ENCODE measurements at places on chromosomes 4 and X.

GRCh38 chrX:63784902-63785707, at the start of gene ARHGEF9:
ARHGEF9 (minus strand) TSS chrX:63785214; CDS start chrX:63785145, 69 bp downstream.
- DNase-seq: no peak

- DNase-seq: no peak
These were observed 60.2 kb upstream of the GPC4 start for GRCh38 chrX:133475521-133475920.

- no peak for DNase-seq
These were observed 30.6 kb downstream of the MID2 start for GRCh38 chrX:107856289-107856688.

- DNase-seq: peak; percentile 1
These were observed 4.6 kb upstream of the MAD2L1 start for GRCh38 chr4:120071192-120071795.

DNA sequence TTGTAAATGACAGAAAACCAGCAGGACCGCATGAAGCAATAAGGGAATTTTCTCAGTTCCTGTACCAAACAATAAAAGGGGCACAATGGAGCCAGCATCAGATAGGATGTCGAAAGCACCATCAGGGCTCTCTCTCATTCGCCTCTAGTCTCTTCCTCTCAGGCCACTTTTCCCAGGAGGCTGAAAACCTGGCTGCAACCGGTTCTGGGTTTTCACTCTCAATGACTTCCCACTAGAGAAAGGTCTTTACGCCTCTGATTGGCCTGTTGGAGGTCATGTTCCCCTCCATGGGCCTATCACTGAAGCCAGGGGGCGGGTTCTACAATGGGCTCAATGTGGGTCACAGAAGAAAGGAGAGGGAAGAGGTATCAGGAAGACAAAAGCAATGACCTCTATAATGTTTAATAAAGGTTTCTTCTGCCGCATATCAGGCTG, 29.3 kb downstream of the ZNF827 start:
- no peak for DNase-seq

GRCh38 chr4:47468706-47469365, 5.3 kb upstream of the COMMD8 start:
- DNase-seq: no peak

GRCh38 chrX:122421434-122422121, 762.5 kb upstream of the GRIA3 start:
- no peak for DNase-seq

DNA sequence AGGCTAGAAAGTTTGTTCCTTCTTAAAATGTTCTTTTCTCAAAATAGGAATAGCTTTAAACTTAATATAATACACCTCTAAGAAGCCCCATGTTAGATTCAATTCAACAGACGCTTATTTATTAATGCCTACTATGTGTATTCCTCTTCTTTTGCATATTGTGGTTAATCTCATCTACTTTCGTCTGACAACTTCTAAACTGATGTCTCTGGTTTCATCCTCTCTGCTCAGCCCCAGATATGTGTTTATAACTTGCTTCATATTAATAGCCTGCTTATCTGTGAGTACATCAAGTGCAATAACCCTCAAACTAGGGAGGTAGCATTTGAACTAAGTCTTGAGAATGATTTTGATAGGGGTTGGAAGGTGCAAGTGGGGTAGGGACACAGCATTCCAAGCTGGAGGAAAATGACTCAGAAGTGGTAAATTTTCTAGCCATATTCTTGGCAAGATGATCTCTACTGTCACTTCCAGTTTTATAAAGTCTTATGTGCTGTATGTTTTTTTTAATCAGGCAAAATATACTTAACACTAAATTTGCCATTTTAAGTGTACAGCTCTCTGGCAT, 37.0 kb downstream of the STK26 start:
- no peak for DNase-seq

DNA sequence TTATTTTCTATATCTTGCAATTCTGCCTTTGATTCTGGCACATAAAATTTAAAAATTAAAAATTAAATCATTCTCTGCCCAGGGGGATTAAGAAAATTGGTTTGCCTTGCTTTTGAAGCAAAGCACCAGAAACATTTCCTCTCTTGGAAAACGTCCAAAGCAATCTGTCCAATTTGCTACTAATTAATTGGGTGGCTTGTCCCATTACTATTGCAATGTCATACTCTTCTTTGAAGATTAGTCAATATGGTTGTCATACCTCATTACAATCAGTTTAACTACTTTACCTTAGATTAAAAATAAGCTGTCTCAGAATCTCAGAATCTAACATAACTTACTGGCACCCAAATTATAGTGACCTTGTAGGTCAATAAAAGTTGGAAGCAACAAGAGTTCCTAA, 208.8 kb downstream of the TMA16 start:
- DNase-seq: no peak

- DNase-seq: no peak
These were observed 31.4 kb downstream of the SH3RF1 start for GRCh38 chr4:169239221-169239905.

DNA sequence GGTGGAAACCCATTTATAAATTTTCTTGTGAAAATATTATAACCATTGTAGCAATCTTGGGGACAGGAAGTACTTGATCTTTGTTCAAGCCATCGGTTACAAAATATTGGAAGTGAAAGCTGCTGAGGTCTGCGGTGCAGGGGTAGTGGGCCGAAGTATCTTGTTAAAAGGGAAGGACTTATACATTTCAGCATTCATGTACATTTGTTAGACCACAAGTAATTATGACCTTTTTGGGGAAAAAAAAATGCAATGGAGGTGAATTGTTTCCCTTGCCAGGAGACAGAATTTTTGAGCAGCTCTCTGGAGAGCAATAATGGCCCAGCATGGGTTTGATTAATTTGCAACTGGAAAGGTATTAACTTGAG, 121.3 kb downstream of the EGF start:
- no peak for DNase-seq

DNA sequence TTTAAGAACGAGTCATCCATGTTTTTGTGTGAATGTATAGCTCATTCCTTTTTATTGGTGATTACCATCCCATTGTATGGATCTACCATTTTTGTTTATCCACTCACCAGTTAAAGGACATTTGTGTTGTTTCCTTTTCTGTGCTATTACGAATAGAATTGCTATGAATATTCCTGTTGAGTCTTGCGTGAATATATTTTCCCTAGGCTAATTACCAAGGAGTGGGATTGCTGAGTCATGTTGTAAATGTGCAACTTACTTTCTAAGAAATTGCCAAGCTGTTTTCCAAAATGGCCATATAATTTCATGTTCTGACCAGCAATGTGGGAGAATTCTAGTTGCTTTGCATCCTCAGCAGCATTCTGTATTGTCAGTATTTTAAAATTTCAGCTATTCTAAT, 51.3 kb downstream of the YIPF6 start:
- no peak for DNase-seq

All from NCI-H187 treated with DMSO at 0.1 percent for 48 hours (cell line).